Mucosa of gallbladder (tissue), 1 donor: ENCODE measurements at places on chromosomes 4 and X. TPM values are rescaled to one million over a fixed set of nuclear protein-coding genes. Genes with fewer than 3 reads are reported as not detected.

SH2D1A gene
- total RNA-seq: 1.0 TPM

TNIP3 gene
- 0.32 TPM for total RNA-seq

MXRA5 gene
- 5.3 TPM for total RNA-seq

PPP2R2C gene
- 0.49 TPM for total RNA-seq

IQCM gene
- not detected for total RNA-seq

DNA sequence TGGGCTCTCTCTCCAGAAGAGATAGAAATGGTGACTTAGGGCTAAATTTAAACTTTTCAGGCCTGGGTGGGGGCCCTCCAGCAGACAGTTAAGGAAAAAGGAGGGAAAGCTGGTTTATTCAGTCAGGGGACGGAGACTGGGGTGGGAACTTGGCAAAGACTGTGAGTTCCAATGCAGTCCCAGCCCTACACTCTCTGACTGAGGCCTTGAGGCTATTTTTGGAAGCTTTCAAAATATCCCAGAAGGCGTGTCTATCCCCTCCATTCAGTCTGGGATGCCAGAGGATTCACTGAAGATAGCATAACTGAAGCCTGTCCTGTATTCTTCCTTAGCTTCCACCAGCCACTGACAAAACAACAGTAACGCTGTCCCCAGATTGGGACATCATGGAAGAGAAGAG, 32.1 kb upstream of the MSN start:
- no peak for DNase-seq

GRCh38 chr4:52256522-52256921, 205.4 kb downstream of the SPATA18 start:
- no peak for DNase-seq

GRCh38 chr4:137946453-137947174, 295.5 kb downstream of the SLC7A11 start:
- no peak for DNase-seq
